ENCODE measurements at places on chromosomes 2 and 18. TPM values are rescaled to one million over a fixed set of nuclear protein-coding genes. Genes with fewer than 3 reads are reported as not detected.

- DNase-seq, result no peak
Measured at GRCh38 chr2:186130748-186131641, 355.1 kb upstream of the ZC3H15 start.

- no peak for DNase-seq
Measured at GRCh38 chr18:26416652-26417150, 131.7 kb downstream of the KCTD1 start.

- DNase-seq, result no peak
Measured at GRCh38 chr2:202406445-202406978, 30.4 kb downstream of the BMPR2 start.

DNA sequence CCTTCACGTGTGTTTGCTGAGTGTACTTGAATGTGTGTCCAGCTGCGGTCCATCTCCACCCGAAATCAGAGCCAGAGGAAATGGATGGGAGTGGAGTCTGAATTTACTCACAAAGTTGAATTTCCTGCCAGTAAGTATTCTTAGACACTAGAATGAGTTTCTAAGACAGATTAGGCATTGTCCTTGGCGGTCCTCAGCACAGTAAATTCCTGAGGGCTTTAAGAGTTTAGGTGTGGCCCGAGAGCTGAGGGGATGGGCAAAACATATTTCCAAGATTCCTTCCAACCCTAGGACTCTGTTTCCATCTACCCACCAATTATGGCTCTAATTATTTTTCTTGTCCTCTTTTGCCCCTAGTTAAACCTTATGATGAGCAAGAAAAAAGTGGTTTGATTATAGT lies 90.3 kb upstream of the PHLPP1 start:
- no peak for DNase-seq

- no peak for DNase-seq
Measured at GRCh38 chr18:75467281-75467795, 39.8 kb upstream of the SMIM21 start.

GRCh38 chr2:88218981-88219380 lies 48.8 kb downstream of the THNSL2 start:
- no peak for DNase-seq

GRCh38 chr2:206716623-206717022 lies 1.6 kb downstream of the DYTN start:
- DNase-seq, result no peak

DNA sequence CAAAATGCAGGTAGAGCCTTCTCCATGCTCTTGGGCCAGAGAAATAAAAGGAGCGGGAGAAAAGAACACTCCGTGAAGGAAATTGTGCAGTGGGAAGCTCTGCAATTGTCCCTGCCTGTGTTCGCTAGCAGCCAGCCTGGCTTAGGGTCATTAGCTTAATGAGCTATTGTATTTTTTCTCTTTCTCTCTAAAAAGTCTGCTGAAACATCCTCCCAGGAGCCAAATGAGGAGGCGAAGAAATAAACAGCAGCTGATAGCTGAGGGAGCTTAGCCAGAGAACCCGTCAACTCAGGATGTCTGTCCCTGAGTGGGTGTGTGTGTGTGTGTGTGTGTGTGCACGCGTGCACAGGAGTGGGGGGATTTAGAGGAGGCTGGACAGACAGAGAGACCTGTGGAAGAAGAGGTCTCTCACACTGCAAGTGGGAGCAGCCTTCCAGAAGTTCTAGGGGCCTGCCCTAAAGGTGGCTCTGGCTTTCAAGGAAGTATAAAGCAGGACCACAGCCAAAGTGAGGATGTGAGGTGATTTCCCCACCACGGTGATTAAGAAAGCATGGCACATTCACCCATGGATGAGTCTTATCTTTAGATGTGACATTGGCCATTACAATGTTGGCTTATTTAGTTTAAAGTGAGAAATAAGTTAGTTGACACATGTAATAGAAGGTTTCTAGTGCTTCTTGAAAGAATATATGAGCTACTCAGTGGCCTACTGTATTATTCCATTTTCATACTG lies 690.4 kb downstream of the RNF144A start:
- DNase-seq, result no peak

GRCh38 chr2:109558076-109558882 lies 55.5 kb downstream of the SEPTIN10 start:
- DNase-seq, result no peak

- DNase-seq, result no peak
Measured at GRCh38 chr2:140256080-140256479, 1475.9 kb upstream of the NXPH2 start.

DNA sequence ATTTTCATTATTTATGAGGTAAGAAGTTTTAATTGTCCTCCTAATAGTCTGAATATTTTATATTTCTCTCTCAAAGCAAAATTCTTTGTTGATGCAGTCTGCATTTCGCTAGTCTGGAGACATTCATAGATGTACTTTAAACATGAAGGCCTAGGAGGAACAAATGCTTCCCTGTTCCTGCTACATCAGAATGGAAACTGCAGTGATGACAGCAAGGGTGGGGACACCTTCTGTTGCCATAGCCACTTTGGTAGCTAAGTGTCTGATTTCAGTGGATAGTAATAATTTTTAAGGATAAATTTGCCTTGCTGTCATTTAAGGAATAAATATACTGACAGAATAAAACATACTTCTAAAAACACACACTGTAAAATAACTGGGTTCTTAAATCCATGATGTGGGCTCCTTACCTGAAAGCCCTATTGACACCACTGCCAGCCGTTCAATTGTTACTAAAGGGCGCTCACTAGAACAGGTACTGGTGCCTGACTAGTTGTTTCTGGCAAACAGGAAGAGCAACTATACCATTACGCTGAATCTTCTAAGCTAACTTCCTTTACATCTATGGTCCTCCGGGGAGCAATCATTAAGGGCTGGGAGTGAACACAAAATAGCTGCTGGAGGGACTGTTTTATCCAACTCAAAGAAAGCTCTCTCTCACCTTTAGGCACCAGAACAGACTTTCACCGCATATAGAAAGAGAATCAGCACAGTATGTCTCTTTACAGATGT lies 88.2 kb downstream of the TMEM131 start:
- no peak for DNase-seq

DNA sequence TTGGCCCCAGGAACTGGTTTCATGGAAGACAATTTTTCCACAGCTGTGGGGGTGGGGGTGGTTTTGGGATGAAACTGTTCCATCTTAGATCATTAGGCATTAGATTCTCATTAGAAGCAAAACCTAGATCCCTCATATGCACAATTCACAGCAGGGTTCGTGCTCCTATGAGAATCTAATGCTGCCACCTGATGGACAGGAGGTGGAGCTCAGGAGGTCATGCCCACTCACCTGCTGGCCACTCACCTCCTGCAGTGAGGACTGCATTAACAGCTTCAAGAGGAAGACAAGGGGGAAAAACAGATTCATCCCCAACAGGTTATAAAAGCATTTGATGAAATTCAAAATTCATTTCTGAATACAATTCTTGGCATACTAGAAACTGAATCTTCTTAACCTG lies 38.5 kb downstream of the THAP4 start:
- no peak for DNase-seq

DNA sequence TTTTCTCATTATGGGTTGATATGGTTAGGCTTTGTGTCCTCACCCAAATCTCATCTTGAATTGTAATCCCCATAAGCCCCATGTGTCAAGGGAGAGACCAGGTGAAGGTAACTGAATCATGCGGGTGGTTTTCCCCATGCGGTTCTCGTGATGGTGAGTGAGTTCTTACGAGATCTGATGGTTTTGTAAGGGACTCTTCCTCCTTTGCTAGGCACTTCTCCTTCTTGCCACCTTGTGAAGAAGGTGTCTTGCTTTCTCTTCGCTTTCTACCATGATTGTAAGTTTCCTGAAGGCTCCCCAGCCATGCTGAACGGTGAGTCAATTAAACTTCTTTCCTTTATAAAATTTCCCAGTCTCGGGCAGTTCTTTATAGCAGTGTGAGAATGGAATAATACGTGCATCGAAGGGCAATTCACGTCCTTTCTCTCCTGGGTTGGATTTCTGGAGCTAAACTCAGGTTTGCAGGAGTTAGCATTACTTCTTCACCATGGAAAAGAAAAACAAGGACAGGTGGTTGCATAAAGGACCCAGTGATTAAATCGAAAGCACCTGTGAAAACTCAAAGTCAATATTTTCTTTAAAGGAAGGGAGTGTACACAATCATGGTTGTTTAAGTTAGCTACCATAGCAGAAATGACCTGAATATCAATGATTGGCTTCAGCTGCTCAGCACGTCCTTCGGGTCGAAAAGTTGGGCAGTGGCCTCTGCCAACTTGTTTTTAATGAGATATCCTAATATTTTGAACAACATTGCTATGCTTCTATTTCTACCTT lies 54.1 kb downstream of the CDC42EP3 start:
- DNase-seq, result no peak

- no peak for DNase-seq
Measured at GRCh38 chr18:21490748-21491147, 109.8 kb downstream of the ESCO1 start.

- no peak for DNase-seq
Measured at GRCh38 chr18:3226048-3226447, 6.3 kb upstream of the MYOM1 start.

DNA sequence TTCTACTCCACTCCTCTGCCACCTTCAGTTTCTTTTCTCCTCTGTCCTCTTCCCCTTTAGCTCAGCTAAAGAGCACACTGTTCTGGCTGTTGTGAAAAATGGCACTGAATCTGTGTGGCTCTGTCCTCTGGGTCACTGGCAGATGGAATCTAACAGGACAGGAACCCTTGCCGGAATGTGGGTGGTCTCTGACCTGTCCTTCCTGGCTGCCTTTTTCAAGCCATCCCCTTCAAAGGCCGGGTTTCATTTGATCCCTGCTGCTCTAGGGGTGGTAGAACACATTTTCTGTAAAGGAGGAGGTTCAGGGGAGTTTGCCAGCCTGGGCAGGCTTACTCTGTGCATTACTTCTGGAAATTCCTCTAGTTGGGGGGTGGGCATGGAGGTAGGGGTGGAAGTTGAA lies 29.9 kb downstream of the MTCL1 start:
- DNase-seq, result no peak

GRCh38 chr2:199727306-199727705 lies 123.7 kb downstream of the FTCDNL1 start:
- DNase-seq, result no peak

DNA sequence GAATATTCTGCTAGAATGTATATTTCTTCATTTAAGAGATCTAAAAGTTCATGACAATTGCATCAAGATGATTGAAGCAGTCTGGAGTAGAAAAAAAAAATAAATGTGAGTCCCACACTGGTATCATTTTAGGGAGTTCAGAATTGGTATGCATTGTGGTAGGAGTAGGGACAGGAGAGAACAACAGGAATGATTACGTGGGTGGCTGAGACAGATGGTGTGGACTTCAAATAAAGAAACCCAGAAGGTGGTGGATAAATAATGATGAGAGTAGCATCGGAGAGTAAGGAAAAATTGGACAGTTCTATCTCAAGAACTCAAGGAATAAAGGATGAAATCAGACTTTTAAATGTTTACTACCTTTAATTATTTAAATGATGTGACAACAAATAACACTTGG lies 289.6 kb downstream of the GALNT13 start:
- no peak for DNase-seq

CD8B2 gene
- not detected for total RNA-seq
